Left colon (tissue), 2 donors: ENCODE measurements at places on chromosomes 12 and 14.
A peak's percentile ranks its signal among the peaks of the same experiment; 100 is the strongest.

DNA sequence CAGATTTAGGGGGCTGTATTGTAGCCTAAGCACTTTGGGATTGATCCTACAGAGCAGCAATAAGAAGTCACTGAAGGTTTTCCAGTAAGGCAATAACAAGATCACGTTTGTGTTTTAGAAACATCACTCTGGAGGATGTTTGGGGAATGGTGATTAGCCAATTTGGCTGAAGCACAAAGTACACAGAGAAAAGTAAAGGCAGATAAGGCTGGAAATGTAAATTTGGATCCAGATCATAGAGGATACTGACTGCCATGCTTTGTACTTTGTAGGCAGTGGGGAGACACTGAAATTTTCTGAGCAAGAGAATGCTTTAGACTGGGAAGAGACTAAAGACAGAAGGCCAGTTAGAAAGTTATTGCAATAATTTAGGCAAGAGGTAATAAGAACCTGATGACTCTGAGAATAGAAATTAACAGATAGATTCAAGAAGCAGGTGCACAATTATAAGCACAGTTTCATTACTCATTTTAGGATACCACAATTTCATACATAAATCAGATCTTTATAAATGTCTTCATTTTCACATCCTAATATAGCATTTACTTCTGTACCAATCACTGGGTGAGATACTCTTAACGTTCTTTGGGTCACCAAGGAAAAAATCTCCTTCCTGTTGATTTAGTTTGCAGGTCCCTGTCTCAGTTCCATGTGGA is 314.5 kb upstream of the GARIN6 start:
- DNase-seq: no peak

DNA sequence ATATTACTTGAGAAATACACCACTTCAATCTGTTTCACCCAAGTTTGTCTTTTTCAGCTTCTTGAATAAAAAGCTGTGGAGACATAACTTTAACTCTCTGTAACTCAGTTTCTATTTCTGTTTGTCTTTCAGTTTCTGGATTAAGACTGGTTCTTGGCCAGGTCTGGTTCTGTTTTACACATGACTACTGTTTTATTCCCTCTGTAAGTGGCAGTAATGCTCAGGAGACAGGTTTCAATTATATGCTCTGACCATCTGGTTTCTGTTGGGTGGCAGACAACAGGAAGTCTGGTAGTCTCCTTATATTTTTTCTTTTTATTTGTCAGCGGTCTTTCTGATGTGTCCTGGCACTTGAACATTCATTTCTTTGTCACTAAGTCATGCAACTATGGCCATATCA is 102.9 kb downstream of the RPS29 start:
- no peak for DNase-seq

DNA sequence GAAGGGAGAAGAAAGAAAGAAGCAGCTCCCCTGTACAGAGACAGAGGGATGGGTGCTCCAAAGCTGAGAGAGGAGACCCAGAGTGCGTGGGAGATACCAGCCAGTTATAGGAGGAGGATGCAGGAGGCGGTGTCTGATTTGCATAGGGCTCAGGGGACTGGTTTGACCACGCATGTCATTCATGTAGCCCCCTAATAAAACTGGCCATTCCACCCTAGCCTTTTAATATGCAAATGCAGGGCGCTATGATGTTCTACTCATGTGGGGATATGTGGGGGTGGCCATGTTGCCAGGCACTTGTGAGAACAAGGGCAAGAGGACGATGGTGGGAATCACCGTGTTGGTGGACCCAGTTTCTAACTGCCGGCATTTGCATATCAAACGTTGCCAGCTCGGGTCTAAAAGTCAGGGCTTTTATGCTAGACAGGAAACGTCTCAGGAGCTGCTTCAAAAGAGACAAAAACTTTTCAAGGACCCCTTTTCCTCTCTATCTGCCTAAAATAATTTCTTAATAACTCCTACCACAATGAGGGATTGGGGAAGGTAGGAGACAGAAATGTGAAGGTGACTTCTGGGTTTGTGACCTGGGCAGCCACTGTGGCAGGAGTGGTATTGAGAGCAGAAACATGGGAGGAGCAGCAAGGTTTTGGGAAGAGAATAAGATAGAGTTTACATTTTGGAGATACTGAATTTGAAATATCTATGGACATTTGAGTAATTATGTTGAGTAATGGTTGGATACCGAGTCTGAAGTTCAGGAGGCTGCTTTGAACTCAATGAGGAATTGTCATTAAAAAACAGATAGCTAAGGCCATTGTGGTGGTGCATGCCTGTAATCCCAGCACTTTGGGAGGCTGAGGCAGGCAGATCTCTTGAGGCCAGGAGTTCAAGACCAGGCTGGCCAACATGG is 2.2 kb upstream of the ATXN3 start:
- no peak for DNase-seq

DNA sequence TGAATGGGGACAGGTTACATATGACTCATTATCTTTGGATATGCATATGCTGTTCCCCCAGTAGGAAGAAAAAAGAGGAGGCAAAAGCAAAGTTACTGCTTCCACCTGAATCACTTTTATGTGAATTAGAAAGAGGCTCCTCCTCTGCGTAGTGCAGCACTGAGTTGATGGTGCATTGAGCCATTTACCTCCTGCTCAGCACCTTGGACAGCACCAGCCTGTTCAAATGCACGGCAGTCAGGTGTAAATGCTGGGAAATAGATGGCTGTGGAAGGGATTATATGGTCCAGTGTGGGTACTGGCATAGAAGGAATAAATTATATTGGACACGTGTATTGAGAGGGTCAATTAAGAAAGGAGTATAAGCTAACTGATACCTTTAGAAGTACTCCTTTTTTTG is 541.9 kb upstream of the SEL1L start:
- no peak for DNase-seq

GRCh38 chr12:67669934-67670631 is 21.5 kb downstream of the DYRK2 start:
- DNase-seq: no peak

GRCh38 chr12:123075646-123076171 is 75.2 kb downstream of the PITPNM2 start:
- no peak for DNase-seq

DNA sequence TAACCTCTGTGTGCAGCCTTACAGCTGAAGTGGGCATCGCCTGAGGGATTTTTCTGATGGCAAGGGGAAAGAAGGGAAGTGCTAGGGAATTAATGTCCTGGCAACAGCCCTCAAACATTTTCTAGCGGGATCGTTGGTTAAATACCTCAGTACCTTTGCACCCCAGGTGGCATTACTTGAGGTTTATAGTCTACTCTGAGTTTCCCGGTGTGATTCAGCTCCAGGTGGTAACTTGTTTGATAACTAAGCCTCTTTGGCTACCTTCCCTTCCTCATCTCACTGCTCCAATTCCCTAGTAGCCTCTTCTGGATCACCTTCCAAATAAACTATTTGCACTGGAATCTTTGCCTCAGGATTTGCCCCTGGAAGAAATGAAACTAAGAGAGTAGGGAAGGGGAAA is 237.0 kb upstream of the SSTR1 start:
- no peak for DNase-seq

GRCh38 chr14:93655078-93655750 is 133.1 kb downstream of the PRIMA1 start:
- DNase-seq: no peak

DNA sequence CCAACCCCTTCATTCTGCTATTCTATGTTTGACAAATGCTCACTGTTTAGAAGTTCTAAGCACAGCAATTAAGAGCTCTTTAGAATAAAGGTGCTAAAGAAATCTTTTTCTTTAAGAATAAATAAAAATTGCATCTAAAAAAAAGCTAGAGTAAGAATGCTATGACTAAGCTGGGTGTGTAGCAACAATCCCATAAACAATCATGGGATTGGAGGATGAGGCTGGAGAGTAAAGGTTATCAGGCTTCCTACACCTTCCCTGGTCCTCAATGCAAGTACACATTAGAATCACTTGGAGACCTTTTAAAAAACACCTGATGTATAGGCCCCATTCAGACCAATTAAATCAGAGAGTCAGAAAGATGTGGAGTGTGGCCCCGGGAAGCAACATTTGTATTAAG is 88.3 kb downstream of the CIT start:
- DNase-seq: no peak

- DNase-seq: no peak
Observed at GRCh38 chr12:14938301-14938700, at the start of gene ERP27. Gene ERP27, minus strand, starts transcription at chr12:14938537. Its CDS starts 29 bp downstream, at chr12:14938508.

DNA sequence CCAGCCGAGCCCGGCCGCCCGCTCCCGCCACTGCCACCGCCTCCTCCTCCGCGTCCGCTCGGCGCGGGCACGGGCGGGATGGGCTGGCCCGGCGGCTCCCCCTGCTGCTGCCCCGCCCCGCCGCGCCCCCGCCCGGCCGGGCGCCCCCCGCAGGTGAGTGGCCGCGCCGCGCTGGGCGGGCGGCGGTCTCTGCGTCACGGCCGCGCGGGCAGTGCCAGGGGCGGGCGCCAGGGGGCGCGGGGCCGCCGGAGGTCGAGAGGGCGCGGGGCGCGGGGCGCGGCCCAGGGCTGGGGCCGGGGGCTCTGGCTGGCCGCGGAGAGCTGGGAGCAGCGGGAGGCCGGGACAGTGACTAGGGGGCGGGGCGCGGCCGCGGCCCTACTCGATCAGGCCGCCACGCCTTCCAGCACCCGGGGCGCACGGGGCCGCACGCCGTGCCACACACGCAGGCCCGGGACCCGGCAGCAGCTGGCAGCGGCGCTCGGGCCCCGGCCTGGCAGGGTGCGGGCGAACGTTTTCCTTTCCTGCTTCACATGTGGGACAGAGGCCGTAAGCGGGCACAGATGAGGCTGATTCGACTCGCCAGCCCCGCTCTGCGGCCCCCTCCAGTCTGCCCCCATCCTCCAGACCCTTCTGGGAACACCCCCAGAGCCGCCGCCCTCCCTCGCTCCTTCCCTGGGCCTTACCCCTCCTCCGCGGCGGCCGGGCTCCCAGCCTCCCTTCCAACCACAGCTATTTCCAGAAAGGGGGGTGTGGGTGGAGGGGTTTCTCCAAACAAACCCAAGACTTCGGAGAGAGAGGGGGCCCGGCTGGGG is 2.4 kb upstream of the TNS2 start:
- DNase-seq: peak; percentile 79

- no peak for DNase-seq
Observed at GRCh38 chr12:132062481-132062880, 81.6 kb downstream of the DDX51 start.
